ENCODE measurements at places on chromosomes 3 and 15.

DNA sequence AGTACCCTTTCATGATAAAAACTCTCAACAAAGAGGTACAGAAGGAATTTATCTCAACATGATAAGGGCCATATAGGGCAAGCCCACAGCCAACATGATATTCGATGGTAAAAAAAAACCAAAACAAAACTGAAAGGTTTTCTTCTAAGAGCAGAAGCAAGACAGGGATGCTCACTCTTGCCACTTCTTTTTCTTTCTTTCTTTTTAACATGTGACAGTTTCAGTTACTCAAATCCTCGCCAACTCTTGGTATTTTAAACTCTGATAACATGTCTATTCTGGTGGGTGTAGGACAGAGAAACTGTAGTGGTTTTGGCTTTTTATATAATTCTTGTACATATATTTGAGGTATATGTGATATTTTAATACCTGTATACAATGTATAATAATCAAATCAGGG is 74.0 kb upstream of the NMNAT3 start:
- no peak for DNase-seq

DNA sequence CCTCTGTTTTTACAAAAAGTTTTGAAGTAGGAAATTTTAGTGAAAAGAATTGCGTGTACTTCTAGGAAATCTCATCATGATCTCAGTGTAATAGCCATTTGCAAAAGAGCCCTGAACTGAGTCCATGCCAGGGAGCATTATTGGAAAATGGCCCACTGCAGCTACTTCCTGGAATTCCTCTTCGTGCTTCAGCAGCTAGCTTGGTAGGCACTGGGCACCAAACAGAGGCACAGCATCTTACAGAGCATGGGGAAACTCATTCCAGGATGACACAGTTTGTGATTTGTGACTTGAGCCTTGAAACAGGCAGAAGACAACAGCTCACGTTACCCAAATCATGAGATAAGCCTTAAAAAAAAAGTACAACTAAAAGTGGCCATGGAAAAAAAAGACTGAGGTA is 179.1 kb downstream of the WDR72 start:
- no peak for DNase-seq

DNA sequence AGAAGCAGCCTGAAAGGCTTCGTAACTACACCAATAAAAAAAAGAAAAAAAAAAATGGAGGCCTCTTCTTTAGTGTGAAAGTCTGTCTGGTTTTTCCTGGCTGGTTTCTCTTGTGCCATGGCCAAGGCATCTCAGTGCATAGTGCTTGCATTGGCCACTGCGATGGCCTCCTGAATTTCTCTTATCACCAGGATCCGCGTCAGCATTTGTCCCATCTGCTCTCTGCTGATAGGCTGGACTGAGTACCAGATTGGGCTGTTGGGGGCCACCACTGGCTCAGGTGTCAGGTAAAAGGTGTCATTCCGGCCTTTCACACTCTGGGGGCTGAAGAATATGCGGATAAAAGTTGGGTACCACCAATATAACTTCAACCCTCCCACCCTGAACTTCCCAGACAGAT is 1.1 kb upstream of the IMPDH2 start:
- DNase-seq = no peak

DNA sequence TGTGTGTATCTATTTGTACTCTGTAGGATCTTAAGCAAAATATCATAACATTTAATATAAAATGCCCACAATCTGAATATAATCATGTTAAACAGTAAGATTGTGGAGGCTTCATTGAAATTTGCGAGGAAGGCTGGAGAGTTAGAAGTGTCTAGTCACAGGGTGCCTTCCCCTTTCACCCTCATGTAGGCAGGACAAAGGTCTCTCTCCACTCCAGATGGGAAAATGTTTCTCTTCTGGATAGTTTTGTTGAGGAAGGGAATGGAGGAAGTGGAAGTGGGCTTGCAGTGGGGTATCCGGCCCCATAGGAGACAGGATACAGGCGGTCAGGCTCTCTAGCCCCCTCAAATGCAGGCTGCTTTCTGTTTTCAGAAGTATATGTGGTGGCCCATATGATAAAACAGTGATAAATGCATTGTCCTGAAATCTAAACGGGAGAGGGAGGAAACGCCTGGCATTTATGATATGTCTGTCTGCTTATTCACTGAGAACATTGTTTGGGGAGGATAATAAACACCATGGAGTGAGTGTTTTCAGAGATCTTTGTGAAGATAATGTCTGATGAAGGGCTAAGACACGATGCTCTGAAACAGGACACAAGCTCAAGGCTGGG is 13.3 kb upstream of the MYZAP start:
- DNase-seq = no peak

DNA sequence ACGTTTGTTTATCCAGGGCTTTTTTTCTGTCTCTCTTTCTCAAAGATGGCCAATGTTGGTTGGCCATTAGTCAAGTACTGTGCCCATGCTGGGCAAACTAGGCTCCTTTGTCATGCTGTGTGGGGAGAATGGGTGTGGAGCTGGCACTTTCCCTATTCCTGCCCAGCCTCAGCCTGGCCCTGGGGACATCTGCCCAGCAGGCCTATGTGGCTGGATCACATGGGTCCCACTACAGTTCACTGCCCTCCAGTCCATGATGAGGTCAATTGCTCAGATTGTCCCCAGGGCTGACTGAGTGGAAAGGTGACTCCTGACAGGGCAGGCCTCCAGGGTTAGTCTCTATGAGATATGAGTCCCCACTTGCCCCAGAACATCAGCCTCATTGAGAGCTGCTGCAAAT is 54.4 kb upstream of the HERC1 start:
- DNase-seq = no peak

DNA sequence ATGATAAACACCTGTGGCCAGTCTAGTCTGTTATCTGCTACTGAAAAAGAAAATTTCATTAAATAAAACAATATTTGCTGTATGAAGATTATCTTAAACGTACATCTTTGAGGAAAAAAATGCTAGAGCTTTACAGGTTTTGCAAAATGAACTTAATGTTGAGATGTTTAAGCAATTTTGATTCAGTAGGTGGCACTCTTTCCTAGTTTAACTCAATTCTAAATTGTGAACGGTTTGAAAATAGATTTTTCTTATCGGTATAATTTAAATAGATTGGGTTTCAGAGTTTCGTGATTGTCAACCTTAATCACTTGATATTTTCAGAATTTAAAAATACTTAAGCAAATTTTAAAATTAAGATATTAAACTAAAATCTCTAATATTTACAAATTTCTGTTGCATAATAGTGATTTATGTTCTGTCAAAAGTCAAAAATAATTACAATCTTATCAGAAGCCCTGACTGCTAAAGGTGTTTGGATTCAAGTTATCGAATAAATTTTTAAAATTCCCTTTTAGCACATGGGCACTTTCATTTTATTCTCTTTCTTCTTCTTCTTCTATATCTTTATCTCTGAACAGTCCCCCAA is 7.0 kb upstream of the RNF111 start:
- no peak for DNase-seq

- no peak for DNase-seq
Measured at GRCh38 chr15:26451995-26452394, 320.9 kb downstream of the GABRB3 start.

GRCh38 chr3:146966124-146966523 is 361.0 kb upstream of the PLSCR5 start:
- no peak for DNase-seq

DNA sequence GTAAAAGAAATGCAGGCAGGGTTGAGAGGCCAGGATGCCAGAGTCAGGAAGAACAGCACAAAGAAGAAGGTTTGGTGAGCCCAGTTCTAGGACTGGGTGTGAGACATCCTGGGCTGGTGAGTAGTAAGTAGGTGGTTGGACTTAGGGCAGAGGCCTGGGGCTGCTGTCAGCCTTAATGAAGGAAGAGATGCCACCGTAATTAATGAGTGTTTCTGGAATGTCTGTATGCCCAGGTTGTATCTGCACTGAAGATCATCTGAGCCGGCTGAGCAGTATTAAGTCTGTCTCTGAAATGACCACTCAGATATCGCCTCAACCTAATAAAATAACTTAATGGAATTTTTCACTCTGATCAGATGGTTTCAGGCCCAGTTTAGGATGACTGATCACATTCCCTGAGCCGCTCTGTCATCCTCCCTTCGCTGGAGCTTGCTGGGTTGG is 532.9 kb upstream of the IL12A start:
- DNase-seq = no peak
